Right atrium auricular region (tissue), 2 donors: ENCODE measurements at places on chromosomes 2 and 18. TPM values are rescaled to one million over a fixed set of nuclear protein-coding genes. Genes with fewer than 3 reads are reported as not detected.

- H3K4me3 ChIP-seq, result no peak overlapping the region
- H3K27me3 ChIP-seq, result no peaks in the 10 kb centered on the region
- no peak overlapping the region for H3K27ac ChIP-seq
- H3K4me1 ChIP-seq, result peaks cover 6% of the 10 kb centered on the region
- DNase-seq, result no peak
These were observed 41.3 kb upstream of the GYPC start for GRCh38 chr2:126614524-126615227.

DNA sequence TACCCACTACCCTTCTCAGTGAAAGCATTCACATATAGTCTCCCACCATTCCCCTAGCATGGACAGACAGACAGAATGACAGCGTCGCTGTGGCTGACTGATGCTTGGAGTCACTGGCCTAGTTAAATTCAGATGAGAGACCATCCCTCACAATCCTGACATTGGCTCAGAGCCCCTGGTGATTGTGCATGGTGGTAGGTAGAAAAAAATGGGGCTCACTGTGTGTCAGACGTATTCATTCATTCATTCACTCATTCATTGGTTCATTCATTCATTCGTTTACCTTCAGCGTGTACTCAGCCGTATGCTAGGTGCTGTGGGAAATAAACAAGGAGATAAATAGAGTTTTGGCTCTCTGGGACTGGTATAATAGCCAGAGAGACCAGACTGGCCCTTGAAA, 94.8 kb upstream of the STPG4 start:
- H3K27me3 ChIP-seq, result no peaks in the 10 kb centered on the region
- no peak for DNase-seq
- H3K4me1 ChIP-seq, result no peaks in the 10 kb centered on the region
- H3K4me3 ChIP-seq, result no peak overlapping the region
- H3K27ac ChIP-seq, result no peak overlapping the region
- no peaks in the 10 kb centered on the region for H3K36me3 ChIP-seq

The GALNT3 gene
- total RNA-seq, result 0.11 TPM

The TGFBRAP1 gene
- 15.8 TPM for total RNA-seq

The ABCG8 gene
- not detected for total RNA-seq

The UGT1A4 gene
- not detected for total RNA-seq

DNA sequence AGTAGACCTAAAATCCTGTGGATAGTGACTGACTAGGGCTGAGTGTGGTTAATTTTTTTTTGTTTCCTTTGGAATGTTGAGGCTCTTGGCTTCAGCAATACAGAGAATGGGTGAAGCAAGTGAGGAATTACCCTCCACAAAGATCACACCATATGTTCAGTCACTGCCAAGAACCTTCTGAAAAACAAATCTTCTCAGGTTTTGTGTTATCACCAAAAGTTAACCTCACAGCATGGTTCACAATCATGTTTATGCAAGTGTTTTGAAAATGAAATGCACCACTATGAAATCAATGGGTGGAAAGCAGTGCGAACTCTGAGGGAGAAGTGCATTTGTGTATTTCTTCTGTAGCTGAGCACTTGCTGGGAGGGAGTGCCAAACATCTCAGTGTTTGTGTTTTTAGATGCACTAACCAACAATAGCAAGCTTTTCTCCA, 44.4 kb downstream of the SPATS2L start:
- no peak for DNase-seq
- H3K27me3 ChIP-seq, result no peaks in the 10 kb centered on the region
- no peak overlapping the region for H3K4me3 ChIP-seq
- no peak overlapping the region for H3K27ac ChIP-seq

The THSD7B gene
- total RNA-seq, result 0.08 TPM

The CDH7 gene
- total RNA-seq, result not detected

The CDH20 gene
- 0.41 TPM for total RNA-seq

GRCh38 chr2:196592911-196593881, 46.3 kb upstream of the CCDC150 start:
- peak within 1 kb of the TSS; percentile 69 for H3K4me3 ChIP-seq
- H3K4me1 ChIP-seq, result no peaks in the 10 kb centered on the region
- no peaks in the 10 kb centered on the region for H3K36me3 ChIP-seq

The LANCL1 gene
- 27.4 TPM for total RNA-seq

- H3K4me3 ChIP-seq, result no peak overlapping the region
- H3K27me3 ChIP-seq, result no peaks in the 10 kb centered on the region
- DNase-seq, result no peak
- H3K4me1 ChIP-seq, result no peaks in the 10 kb centered on the region
- no peaks in the 10 kb centered on the region for H3K36me3 ChIP-seq
- H3K27ac ChIP-seq, result no peak overlapping the region
These were observed 21.9 kb downstream of the SDC1 start for GRCh38 chr2:20203072-20203471.

The CDH2 gene
- total RNA-seq, result 205 TPM

The VRK2 gene
- 15.4 TPM for total RNA-seq

- H3K27me3 ChIP-seq, result no peaks in the 10 kb centered on the region
- H3K27ac ChIP-seq, result no peak overlapping the region
- no peaks in the 10 kb centered on the region for H3K36me3 ChIP-seq
- peaks cover 54% of the 10 kb centered on the region for H3K4me1 ChIP-seq
These were observed 3.4 kb downstream of the DIPK1C start for GRCh38 chr18:74453642-74454198.

The MERTK gene
- total RNA-seq, result 13.7 TPM

The ABCG5 gene
- total RNA-seq, result not detected

The ADCY3 gene
- total RNA-seq, result 28.4 TPM

- H3K27ac ChIP-seq, result no peak overlapping the region
- H3K36me3 ChIP-seq, result no peaks in the 10 kb centered on the region
- H3K27me3 ChIP-seq, result no peaks in the 10 kb centered on the region
- DNase-seq, result no peak
- peaks cover 24% of the 10 kb centered on the region for H3K4me1 ChIP-seq
These were observed 119.3 kb downstream of the SETBP1 start for GRCh38 chr18:44799907-44800421.

DNA sequence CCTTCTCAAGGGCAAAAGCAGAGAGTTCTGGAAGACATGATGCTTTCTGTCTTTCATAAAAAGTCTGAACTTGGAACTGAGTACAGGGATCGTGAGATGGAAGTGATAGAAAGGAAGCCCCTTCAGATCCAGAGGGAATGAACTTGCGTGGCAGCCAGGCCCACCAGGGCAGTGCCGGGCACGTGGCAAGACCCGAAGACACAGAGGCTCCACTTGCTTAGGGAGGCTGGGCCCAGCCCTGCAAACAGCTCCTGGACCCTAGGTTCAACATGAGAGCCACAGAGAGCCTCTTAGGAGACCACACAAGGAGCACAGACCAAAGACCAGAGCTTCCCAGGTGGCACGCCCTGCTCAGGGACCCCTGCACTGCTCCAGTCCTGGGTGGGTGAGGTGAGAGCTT, 155.4 kb upstream of the SMIM21 start:
- no peaks in the 10 kb centered on the region for H3K36me3 ChIP-seq
- H3K4me3 ChIP-seq, result no peak overlapping the region
- no peak overlapping the region for H3K27ac ChIP-seq

DNA sequence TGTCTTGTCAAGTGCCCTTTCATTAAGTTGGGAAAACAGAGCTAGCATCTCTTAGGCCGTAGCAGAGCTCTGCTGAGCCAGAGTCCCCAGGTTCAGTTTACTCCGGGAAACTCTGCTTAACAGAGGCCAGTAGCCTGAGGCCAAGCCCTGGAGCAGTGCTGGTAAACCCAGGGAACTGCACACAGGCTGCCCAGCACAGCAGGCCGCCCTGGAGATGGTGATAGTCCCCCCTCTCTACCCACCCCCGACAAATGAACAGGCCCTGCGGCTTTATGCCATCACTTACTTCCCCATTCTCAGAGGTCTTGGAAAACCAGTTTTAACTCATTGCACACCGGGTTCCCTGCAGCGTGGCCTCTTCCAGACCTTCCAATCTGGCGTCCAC, 3.5 kb downstream of the CNNM4 start:
- H3K4me3 ChIP-seq, result peak overlapping the region; percentile 28
- peak overlapping the region; percentile 43 for H3K27ac ChIP-seq
- H3K27me3 ChIP-seq, result no peaks in the 10 kb centered on the region
- DNase-seq, result no peak
- H3K4me1 ChIP-seq, result no peaks in the 10 kb centered on the region

The PLCL1 gene
- 32.0 TPM for total RNA-seq

GRCh38 chr2:238558456-238559099, 131.9 kb downstream of the ASB1 start:
- H3K36me3 ChIP-seq, result no peaks in the 10 kb centered on the region
- H3K27ac ChIP-seq, result no peak overlapping the region
- no peaks in the 10 kb centered on the region for H3K4me1 ChIP-seq
- H3K27me3 ChIP-seq, result no peaks in the 10 kb centered on the region
- H3K4me3 ChIP-seq, result no peak overlapping the region
- no peak for DNase-seq
